ENCODE measurements at places on chromosomes 7 and 10. TPM values are rescaled to one million over a fixed set of nuclear protein-coding genes. Genes with fewer than 3 reads are reported as not detected.

DNA sequence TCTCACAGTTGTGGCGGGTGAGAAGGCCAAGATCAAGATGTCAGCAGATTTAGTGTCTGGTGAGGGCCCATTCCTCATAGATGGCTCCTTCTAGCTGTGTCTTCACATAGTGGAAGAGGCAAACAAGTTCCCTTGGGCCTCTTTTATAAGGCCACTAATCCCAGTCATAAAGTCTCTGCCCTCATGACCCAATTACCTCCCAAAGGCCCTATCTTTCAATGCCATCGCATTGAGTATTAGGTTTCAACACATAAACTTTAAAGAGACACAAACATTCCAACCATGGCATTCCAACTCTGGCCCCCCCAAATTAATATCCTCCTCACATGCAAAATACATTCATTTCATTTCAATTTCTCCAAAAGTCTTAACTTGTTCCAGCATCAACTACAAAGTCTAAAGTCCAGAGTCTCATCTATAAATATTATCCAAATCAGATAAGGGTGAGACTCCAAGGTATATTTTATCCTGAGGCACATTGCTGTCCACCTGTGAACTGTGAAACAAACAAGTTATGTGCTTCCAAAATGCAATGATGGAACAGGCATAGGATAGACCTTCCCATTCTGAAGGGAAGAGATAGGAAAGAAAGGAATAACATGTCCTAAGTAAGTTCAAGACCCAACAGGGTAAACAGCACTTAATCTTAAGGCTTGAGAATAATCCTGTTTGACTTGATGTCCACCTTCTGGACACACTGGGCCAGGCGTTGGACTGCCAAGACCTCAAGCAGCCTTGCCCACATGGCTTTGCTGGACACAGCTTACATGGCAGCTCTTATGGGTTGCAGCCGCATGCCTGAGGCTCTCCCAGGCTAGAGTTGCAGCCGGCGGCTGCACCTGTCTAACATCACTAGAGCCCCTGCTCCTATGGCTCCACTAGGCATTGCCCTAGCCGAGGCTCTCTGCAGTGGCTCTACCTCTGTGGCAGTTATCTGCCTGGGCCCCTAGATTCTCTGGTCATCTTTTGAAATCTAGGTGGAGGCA, 312.8 kb downstream of the TNS3 start:
- no peak for DNase-seq

DNA sequence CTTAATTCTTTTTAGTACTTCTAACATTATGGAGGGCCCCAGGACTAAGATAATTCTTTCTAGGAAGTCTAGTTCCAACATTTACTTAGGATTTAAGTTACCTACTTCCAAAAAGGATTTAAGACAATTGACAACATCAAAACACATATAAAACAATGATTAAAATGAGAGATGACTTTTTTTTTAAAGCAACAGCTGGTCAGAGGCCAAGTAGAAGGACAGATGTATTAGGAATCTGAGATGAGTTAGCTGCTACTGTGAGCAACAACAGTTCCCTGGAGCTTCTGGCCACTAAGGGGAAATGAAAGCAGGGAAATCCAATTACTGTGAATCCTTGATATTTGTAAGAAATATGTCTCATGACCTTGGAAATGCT, 222.3 kb downstream of the PHTF2 start:
- no peak for DNase-seq

DNA sequence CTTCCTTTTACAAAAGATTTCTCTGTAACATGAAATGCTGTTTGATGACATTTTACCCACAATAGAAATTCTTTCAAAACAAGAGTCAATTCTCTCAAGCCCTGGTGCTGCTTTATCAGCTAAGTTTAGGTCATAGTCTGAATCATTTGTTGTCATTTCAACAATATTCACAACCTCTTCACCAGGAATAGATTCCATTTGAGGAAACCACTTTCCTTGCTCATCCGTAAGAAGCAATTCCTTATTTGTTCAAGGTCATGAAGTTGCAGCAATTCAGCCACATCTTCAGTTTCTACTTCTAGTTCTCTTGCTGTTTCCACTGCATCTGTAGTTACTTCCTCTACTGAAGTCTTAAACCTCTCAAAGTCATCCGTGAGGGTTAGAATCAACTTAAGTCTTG, 315.3 kb downstream of the TYW1 start:
- no peak for DNase-seq

Gene CLRN3
- total RNA-seq: not detected

DNA sequence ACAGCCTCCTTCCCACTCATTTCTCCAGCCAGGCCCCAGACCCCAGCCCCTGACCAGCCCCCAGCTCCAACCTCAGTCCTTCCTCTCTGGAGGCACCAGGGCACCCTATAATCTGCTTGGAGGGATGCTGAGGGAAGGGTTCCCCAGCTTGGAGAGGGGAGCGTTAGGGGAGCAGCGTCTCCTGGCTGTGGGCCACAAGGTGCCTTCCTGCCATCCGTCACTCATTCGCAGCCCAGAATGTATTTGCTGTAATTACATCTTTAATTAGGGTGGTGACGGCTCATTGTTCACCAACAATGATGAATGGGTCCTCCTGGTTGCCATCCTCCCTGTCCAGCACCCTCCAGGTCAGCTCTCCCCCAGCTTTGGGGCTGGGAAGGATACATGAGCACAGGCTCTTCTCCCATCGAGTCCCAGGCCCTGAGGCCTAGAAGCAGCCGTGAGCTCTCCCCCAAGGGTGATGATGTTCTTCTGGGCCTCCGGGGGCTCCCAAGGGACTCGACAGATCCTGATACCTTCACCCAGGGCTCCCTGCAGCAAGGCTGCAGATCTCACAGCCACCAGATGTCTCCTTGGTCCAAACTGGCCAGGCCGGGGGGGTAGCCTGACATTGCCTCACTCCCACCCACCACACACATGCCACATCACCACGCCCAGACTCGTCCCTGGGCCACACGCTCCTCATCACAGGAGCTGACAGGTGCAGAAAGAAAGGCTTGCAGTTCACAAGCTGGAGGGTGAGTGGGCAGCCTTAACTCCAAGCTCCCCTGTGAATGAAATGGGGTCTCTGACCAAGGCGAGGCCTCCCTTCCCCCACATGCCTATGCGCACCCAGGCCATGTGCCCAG, 26.8 kb downstream of the POLL start:
- no peak for DNase-seq

- no peak for DNase-seq
Measured at GRCh38 chr10:114266521-114266920, 27.5 kb downstream of the VWA2 start.

DNA sequence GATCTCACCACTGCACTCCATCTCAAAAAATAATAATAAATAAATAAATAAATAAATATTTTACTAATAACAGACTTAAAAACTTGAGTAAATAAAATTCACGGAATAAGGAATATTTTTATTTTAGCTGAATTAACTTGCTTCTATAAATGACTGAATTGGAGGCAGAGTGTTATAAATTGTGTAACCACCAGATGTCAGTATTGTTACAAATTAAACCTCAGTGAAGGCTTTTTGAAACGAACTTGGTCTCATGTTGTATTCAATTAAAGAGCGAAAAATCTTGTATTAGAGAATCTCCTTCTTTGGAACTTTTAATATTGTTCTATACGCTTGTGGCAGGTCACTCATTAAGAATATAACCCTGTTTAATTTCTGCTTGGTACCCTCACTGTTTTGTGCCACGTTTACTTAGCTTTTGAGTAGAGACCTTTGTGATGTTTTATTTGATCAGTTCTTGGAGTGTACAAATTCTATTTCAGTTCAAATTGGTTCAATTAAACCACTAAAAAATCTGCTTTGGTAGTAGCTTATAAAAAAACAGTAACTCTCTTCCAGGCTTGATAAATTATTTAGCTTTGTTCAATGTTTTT, 45.6 kb upstream of the SCIN start:
- DNase-seq: no peak

- DNase-seq: peak; percentile 82
Measured at GRCh38 chr7:74272305-74273038, 16.7 kb upstream of the CLIP2 start.

- DNase-seq: no peak
Measured at GRCh38 chr7:45881759-45882464, 6.4 kb upstream of the IGFBP1 start.

- DNase-seq: no peak
Measured at GRCh38 chr7:155534691-155535090, 11.7 kb downstream of the CNPY1 start.

- peak; percentile 51 for DNase-seq
Measured at GRCh38 chr10:26555719-26556368, 117.7 kb downstream of the APBB1IP start.

Gene TFR2
- total RNA-seq: 0.79 TPM

Gene GNAI1
- total RNA-seq: 16.0 TPM

- no peak for DNase-seq
Measured at GRCh38 chr7:151888079-151889067, 11.5 kb upstream of the PRKAG2 start.

DNA sequence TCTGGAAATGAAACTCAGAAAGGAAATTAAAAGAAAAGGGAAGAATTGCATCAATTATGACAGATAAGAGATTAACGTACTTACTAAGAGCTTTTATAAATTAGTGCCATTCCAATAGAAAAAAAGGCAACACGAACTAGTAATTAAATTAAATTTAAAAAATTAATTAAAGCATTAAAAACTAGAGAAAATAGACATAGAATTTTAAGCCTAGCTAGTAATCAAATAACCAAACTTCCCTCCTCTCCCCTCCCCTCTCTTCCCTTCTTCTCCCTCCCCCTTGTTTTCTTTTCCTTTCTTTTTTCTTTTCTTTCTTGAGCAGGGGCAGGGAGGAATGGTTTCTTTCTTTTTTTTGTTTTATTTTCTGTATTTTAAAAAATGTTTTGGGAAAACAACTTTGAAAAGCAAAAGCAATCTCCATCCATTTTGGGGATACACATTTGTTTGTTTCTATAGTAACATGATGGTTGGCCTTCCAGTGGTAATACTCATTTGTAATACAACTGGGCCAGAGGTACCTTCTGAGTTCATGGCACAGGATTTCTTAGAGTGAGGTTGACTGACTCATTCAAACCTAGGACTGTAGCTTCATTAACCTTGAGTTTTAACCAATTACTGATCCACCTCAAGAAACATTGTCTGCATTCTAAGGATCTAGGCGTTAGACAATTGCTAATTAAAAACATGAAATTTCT, 132.6 kb downstream of the ST7 start:
- DNase-seq: no peak

DNA sequence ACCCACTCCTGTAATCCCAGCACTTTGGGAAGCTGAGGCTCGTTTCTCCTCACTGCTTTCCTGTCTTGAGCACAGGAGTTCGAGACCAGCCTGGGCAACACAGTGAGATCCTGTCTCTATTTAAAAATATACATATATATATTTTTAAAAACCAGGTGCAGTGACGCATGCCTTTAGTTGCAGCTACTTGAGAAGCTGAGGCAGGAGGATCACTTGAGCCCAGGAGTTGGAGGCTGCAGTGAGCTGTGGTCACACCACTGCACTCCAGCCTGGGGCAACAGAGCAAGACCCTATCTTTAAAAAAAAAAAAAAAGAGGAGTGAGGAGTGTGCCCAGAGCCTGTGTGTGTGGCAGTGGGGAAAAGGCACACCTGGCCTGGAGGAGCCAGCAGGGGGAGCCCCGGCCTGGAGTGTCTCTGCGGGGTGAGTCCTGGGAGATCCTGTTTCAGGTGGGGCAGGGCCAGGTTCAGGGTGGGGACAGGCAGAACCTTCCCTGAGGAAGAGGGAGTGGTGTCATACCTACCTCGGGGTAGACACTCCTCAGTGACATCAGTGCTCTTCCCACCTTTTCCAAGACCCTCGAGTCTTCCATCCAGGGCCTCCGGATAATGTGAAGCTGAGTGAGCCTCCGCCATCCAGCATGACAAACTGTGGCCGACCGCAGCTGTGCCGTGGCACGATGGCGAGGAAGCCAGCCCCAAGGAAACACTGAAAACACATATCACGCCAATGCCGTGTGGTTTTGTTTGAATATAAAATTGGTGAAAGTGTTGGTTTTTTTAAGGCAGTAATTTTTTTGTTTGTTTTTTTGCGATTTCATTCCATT, 9.0 kb upstream of the ARPC1B start:
- no peak for DNase-seq

DNA sequence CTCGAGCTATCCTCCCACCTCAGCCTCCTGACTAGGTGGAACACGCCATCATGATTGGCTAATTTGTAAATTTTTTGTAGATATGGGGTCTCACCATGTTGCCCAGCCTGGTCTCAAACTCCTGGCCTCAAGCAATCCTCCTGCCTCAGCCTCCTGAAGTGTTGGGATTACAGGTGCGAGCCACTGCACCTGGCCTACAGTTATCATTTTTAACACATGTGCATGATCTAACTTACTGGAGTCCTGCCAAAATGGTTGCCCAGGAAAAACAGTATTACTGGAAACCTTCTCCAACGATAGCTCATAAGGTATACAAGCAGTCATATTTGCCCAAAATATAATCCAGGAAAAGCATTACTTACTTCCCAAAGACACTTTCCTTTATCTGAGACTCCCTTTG, 20.2 kb downstream of the MRPL32 start:
- DNase-seq: no peak

Gene GIMAP1
- total RNA-seq: 7.0 TPM

DNA sequence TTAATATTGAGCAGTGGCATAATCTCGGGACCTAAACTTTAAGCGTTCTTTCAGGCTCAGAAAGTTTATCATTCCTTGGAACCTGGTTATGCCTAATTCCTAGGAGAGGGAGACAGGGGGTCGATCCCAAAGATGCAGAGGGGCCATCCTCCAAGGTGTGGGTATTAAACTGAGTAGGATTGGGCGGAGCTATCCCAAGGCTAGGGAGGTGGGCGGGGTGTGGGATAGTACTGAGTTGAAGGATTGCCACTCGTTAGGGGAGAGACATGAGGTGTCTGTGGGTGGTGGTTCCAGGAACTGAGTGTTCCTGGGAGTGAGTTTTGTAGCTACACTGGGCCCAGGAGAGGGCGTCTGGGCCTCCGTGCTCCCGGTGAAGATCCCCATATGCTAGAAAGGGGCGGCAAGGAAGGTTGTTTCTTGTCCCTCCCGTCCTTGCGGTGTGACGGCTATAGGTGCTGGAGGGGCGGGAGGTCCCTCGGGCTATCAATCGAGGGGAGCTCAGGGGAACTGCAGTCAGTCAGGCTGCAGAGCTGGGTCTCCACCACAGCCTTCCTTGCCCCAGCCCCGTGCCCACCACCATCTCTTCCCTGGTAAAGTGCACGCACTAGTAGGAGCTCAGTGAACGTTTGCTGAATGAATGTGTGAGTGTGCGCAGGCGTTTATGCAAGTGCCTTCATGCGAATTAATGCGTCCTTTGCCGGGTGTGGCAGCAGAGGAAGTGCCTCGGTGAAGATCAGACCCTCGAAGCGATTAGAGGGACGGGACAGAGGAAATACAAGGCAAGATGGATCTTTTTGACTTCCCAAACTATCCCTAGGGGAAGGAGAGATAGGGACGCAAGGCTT, 3.0 kb upstream of the HMX2 start:
- DNase-seq: no peak

GRCh38 chr10:22473044-22473443, 127.7 kb downstream of the SPAG6 start:
- no peak for DNase-seq

Gene INPP5A
- total RNA-seq: 74.4 TPM
